ENCODE measurements at places on chromosomes 5 and 9. TPM values are rescaled to one million over a fixed set of nuclear protein-coding genes. Genes with fewer than 3 reads are reported as not detected.

The PCDHGB1 gene
- total RNA-seq, result 1.6 TPM

The CD74 gene
- 1.4 TPM for total RNA-seq

The CCDC180 gene
- 1.7 TPM for total RNA-seq

The MRPL22 gene
- total RNA-seq, result 35.9 TPM

The NUTM2G gene
- not detected for total RNA-seq

The SPATA31A3 gene
- not detected for total RNA-seq

The SPATA31E1 gene
- not detected for total RNA-seq

The SMARCA2 gene
- 68.3 TPM for total RNA-seq

The RASGEF1C gene
- not detected for total RNA-seq

The GTF3C4 gene
- total RNA-seq, result 12.7 TPM

The DCP2 gene
- total RNA-seq, result 30.4 TPM

The CDX1 gene
- total RNA-seq, result not detected

The CARTPT gene
- total RNA-seq, result not detected

The GPX8 gene
- 108 TPM for total RNA-seq

The LMX1B gene
- total RNA-seq, result 0.25 TPM

The C8G gene
- not detected for total RNA-seq

The PCDHB2 gene
- 1.9 TPM for total RNA-seq

The ARID3C gene
- 0.34 TPM for total RNA-seq

The DUSP1 gene
- total RNA-seq, result 156 TPM

The TMEM171 gene
- 0.19 TPM for total RNA-seq

The LIFR gene
- 24.1 TPM for total RNA-seq

The PRRX2 gene
- 11.9 TPM for total RNA-seq

The SYK gene
- total RNA-seq, result not detected

The MORN5 gene
- not detected for total RNA-seq

The EIF4EBP3 gene
- total RNA-seq, result 15.3 TPM

The TESK1 gene
- total RNA-seq, result 17.8 TPM

The PRSS3 gene
- total RNA-seq, result 3.3 TPM

The RLN1 gene
- not detected for total RNA-seq

The LRRC19 gene
- not detected for total RNA-seq

The PHF24 gene
- 0.06 TPM for total RNA-seq

The CKMT2 gene
- total RNA-seq, result not detected

The PSAT1 gene
- total RNA-seq, result 17.8 TPM

The PCDHA10 gene
- 0.59 TPM for total RNA-seq

The NOXA1 gene
- 0.12 TPM for total RNA-seq

The LCN6 gene
- total RNA-seq, result not detected

The IL3 gene
- not detected for total RNA-seq

The PTCD2 gene
- 10.9 TPM for total RNA-seq

The PCDH1 gene
- 4.9 TPM for total RNA-seq

The SLC6A19 gene
- not detected for total RNA-seq

The GLIPR2 gene
- 31.3 TPM for total RNA-seq

The NTRK2 gene
- total RNA-seq, result 1.2 TPM

The GMCL2 gene
- total RNA-seq, result not detected

The PCDHGB3 gene
- 3.2 TPM for total RNA-seq

The GADD45G gene
- 1.6 TPM for total RNA-seq

The CDHR2 gene
- not detected for total RNA-seq

The NIM1K gene
- 0.68 TPM for total RNA-seq

The SLC6A18 gene
- total RNA-seq, result not detected

The RORB gene
- 0.15 TPM for total RNA-seq

The AIF1L gene
- total RNA-seq, result 0.75 TPM

The PCDHGA4 gene
- total RNA-seq, result 6.8 TPM

The SLC36A2 gene
- total RNA-seq, result not detected

The WNT8A gene
- total RNA-seq, result not detected

The FBP1 gene
- not detected for total RNA-seq

The ADGRD2 gene
- not detected for total RNA-seq

The GAPT gene
- not detected for total RNA-seq

The MEGF9 gene
- total RNA-seq, result 9.8 TPM

All from cardiac ventricle fibroblast (primary cell).